NCI-H460 (cell line): ENCODE measurements at places on chromosomes 7 and 10.

DNA sequence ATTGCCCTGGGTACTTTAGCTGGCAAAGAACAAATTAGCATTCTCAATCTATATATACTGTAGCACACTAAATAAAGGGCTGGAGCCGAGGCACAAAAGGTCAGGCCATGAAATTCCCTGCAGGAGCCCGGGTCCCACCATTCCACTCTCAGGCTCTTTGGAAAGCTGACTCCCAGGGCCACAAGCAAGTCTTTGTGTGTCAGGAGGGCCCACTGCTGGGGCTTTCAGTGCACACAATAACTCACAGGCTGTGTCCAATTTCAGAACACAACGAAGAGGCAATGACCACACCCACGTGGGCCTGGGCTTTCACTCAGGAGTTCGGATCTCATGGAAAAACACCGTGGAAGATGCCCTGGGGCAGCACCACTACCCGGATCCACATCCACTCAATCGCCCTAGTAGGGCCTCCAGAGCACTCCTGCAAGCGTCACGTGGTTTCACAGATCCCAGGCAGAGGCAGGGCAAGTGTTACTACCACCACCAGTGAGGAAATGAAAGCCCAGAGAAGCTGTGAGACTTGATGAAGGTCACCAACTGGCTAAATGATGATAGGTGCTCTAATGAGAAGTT is 60.3 kb downstream of the COBL start:
- no peak for DNase-seq

GRCh38 chr7:155218276-155219153 is 79.2 kb upstream of the INSIG1 start:
- no peak for DNase-seq

DNA sequence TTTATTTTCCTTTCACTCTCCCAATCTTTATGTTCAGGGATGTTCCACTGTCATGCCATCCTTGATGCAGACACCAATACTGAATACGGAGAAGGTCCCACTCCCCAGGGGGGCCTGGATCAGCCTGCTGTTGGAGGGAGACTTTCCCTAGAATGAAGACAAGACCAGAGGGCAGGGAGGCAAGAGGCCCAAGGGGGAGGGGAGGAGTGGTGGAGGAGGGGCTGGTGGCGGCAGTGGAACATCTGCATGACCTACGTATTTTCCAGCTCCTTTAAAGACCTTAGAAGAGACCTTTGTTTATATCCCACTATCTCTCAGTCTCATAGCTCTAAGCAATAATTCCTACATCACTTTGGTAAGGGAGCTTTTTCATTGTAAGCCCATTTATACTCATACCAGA is 183.0 kb downstream of the HECW1 start:
- no peak for DNase-seq

DNA sequence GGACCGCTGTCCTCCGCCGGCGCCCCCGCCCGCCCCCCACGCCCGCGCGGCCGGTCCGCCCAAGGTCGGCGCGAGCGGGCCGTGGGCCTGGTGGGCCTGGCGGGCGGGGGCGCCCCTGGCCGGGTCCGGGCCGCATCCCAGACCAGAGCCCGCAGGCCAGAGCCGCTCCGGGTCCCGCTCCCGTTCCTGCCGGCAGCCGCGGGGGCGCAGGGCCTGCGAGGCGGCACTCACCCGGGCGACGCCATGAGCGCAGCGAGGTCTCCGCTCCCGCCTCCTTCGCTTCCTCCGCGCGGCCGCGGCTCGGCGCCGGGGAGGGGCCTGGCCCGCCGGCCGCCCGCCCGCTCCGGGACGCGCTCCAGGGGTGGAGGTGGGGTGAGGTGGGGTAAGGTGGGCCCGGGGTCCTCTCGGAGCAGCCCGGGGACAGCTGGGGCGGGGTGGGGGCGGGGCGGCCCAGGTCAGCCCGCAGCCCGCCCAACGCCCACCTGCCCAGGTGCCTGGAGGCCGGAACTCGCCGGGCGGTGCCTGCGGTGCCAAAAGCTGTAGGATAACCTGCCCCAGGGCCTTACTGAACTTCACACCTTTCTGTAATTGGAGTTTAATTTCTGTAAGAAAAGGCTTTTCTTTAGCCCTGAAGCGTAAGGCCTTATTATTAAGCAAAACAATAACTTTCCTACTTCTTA is at the start of gene URGCP:
Gene URGCP (minus strand): TSS at position 266 of the 680 bp plus-strand sequence. CDS start 21 bp downstream, at position 245.
- DNase-seq, result peak; percentile 34

DNA sequence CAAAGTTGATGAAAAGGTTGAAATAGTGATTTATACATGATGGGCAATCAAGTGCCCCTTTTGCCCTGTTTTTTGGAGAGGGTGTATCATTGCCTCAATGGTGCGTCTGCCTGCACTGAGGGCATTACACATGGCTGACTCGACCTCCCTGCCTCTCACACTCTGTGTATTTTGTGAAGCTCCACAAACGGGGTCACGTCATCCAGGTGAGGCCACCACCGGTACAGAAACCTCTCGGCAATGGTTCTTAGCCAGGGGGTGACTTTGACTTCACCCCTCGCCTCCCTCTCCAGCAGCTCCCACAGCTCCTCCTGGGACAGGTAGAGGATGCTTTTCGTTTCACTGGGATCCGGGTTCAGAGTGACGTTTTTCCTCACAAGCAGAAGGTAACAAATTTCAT is 6.3 kb downstream of the IDI2 start:
- DNase-seq, result no peak

GRCh38 chr10:4851846-4852245 is 25.8 kb downstream of the AKR1E2 start:
- no peak for DNase-seq

DNA sequence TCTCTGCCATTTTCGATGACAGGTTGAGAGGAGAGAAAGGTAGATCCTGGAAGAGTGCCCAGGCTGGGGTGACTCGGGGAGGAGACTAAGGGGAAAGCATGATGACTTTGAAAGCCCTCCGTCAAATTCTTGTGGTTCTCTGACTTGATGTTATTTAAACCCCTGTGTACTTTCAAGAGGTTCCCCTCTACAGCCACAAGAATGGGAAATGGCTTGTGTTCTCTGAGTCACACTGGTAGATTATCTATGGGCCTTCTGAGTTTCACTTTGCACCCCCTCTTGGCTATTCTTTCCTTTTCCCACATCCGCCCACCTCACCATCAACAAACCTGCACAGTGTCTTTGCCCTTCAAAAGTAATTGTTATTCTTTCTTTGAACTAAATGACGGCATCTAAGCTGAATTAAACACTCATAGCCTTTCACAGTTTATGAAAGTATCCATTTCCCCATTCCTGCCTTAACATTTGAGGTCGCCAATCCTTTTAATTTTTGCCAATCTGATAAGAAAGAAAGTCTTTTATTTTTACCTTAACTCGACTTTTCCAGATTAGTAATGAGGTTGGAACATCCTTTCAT is 24.1 kb downstream of the PRF1 start:
- DNase-seq, result no peak

DNA sequence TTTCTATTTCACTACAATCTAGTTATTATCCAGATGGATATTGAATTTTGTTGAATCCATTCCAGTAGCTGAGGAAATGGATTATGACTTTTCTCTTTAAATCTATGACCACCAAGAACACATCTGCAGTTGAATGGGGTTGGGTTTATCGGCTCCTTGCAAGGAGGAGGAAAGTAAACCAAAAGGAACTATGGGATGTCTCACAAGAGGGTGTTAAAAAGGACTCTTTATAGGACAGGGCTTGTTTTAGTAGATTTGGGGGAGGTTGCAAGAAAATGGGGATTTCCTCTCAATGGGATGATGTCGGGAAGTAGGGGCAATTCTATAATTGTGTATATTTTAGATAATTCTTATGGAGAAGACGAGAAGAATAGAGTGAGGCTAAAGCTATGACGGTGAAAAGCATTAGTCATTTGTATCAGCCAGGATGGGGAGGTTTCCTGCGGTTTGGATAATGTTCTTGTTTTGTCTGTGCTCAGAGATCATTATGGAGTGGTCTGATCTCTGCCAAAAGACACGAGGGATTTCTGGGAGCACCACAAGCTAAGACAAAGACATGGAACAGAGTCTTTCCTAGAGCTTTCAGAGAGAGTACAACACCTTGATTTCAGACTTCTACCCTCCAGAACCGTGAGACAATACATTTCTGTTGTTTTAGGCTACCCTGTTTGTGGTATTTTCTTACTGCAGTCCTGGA is 5.3 kb upstream of the LRRC61 start:
- no peak for DNase-seq

- no peak for DNase-seq
These were observed 100.2 kb downstream of the MAPK8 start for GRCh38 chr10:48406658-48407057.

- DNase-seq, result no peak
These were observed 1.9 kb downstream of the KCND2 start for GRCh38 chr7:120274899-120275298.

DNA sequence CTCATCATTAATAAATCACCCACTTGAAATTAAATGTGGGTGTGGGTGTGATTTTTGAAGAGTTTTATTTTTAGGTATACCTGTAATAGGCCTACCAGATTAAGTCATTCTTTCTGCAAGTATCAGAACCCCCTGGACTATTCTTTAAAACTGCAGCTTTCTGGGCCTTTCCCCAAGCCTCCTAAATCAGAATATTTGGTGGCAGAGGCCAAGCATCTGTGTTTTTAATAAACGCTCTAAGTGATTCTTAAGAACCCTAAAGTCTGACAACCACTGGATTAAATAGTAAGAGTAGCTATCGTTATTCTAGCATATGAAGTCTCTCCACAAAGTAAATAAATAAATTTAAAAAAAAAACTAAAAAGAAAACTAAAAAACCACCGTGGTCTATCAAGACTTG is 703.0 kb upstream of the NRP1 start:
- DNase-seq, result no peak

GRCh38 chr7:144519925-144520324 is 116.4 kb upstream of the NOBOX start:
- no peak for DNase-seq

GRCh38 chr7:77328669-77329068 is 87.5 kb downstream of the GSAP start:
- DNase-seq, result no peak

- DNase-seq, result no peak
These were observed 163.8 kb downstream of the RNF133 start for GRCh38 chr7:122535086-122535485.

DNA sequence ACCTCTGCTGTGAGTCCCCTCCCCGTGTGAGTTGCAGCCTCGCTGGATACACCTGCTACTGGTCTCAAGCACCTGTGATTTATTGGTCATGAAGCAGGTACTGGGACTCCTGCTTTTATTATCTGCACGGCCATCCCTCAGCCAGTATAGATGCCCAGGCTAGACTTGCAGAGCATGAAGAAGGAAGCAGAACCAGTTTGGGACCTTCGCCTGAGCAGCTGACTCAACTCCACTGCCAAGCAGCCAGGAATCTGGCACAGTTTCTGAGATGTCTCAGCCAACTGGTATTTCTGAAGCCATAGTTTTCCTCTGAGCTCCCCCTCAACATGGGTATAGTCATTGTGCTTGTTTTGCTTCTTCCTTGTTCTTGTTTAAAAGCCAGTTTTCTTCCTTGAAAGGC is 28.0 kb upstream of the SLC39A12 start:
- no peak for DNase-seq

GRCh38 chr7:65477326-65477725 is 103.7 kb downstream of the ZNF92 start:
- no peak for DNase-seq

- DNase-seq, result no peak
These were observed 66.2 kb upstream of the NANOS1 start for GRCh38 chr10:118963341-118963740.

DNA sequence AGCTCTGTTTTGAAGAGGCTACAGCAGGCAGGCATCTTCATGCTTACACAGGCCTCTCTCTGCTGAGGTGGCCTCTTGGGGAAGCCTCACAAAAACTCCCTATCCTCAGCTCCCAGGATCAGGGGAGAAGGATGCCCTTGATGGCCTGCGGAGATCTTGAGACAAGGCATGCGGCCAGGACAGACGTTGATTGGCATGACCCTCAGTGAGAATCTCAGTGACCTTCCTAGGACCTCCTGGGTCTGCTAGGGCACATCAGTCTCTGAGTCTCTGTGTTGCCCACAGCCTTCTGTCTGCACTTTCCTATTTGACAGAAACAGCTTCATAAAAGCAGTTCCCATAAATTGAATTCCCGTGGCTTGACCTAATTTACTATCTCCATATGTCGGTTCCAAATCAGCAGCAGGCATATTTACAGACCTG is 1005.8 kb upstream of the C7orf33 start:
- no peak for DNase-seq

GRCh38 chr10:131767716-131768115 is 133.1 kb upstream of the PPP2R2D start:
- DNase-seq, result no peak

GRCh38 chr7:47456210-47456955 is 125.5 kb downstream of the TNS3 start:
- no peak for DNase-seq

DNA sequence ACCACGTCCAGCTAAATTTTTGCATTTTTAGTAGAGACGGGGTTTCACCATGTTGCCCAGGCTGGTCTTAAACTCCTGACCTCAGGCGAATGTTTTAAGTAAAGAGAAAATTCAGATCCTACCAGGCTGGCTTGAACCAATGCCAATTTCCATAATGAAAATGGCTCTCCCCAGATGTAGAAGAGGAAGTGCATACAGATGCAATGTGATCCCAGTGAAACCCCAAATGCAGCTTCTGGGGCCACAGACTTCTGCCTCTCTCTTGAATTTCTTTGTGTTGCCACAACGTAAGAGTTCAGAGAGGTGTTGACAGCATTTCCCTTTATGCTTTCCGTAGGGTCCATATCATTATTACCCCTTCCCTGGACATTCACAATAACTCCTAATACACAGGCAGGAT is 29.6 kb upstream of the GOT1 start:
- no peak for DNase-seq

- no peak for DNase-seq
These were observed 560.8 kb upstream of the FZD8 start for GRCh38 chr10:36202881-36203280.

- DNase-seq, result no peak
These were observed 17.9 kb downstream of the PFKFB3 start for GRCh38 chr10:6220418-6221191.

DNA sequence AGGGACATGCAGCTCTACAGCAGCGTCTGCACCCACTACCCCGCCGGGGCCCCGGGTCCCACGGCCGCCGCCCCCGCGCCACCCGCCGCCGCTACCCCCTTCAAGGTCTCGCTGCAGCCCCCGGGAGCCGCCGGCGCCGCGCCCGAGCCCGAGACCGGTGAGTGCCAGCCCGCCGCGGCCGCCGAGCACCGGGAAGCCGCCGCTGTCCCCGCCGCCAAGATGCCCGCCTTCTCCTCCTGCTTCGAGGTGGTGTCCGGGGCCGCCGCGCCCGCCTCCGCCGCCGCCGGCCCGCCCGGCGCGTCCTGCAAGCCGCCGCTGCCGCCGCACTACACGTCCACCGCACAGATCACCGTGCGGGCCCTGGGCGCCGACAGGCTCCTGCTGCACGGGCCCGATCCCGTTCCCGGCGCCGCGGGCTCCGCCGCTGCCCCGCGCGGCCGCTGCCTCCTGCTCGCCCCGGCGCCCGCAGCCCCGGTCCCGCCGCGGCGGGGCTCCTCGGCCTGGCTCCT is 631 bp downstream of the OTUD1 start:
- no peak for DNase-seq

- DNase-seq, result no peak
These were observed 482 bp upstream of the ACTR3C start for GRCh38 chr7:150323682-150324372.

- no peak for DNase-seq
These were observed 134.2 kb downstream of the PTN start for GRCh38 chr7:137209151-137209817.

- no peak for DNase-seq
These were observed 23.2 kb upstream of the PIP4K2A start for GRCh38 chr10:22737587-22737986.
